CD4-positive, alpha-beta T cell treated with Interferon gamma for 1 hour (primary cell): ENCODE measurements at places on chromosomes 16 and 17.
A peak's percentile ranks its signal among the peaks of the same experiment; 100 is the strongest.

GRCh38 chr16:56203052-56203451 lies 11.8 kb downstream of the GNAO1 start:
- DNase-seq = peak; percentile 65

- DNase-seq = no peak
Measured at GRCh38 chr17:16932611-16933010, 39.3 kb downstream of the TNFRSF13B start.

DNA sequence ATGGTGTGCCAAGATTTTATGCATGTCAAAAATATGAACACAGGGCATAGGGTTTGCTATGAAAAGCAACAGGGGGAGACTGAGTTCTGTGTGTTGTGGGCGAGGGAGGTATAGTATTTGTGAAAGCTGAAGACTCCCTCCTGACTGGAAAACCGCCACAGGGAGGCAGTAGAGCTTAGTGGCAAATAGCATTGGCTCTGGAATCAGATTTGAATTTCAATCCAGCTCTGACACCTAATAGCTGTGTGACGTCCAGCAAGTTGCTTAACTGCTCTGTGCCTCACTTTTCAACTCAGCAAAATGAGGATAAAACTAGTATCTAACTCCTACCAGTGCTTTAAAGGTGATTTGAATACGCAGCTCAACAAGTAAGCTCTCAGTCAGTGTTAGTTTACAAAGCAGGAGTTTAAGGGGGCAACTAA lies 22.0 kb downstream of the KPNA2 start:
- peak; percentile 47 for DNase-seq

DNA sequence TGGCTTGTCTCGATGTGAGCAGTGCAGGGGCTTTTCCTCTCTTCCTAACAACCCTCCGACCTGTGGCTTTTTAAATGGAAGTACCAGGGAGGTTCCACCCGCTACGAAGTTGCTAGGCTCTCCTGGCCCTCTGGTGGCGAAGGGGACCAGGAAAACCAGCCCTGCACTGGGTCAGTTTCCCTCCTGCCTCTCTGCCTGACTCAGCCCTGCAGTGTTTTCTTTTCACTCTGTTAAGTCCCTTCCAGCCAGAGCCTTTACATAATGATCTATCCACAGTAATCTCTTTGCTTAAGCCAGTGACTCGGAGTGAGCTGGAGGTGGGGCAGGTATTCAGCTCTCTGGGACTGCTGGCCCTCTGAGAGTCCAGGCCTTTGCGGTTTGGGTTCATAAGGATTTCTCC lies 331.3 kb upstream of the EEF2KMT start:
- DNase-seq = no peak

DNA sequence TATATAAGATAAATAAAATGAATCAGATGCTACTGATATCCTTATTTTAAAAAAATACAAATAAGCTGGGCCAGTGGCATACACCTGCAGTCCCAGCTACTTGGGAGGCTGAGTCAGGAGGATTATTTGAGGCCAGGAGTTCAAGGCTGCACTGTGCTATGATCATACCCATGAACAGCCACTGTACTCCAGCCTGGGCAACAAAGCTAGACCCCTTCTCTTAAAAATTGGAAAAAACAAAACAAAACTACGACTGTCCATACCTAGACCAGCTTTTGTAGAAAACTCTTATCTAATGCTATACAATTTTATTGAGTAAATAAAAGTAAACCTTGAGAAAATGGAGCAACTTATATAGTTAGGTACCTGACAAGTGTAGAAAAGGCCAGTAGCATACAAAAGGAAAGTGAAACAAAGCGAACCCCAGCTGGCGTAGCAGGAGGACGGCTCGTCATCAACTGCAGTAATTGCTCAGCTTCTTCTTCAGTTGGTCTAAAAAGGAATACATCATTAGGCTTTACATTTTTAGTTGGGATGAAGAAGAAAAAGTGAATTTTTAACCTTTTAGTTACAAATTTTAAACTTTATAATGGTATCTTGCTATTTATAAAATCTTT lies 23.6 kb downstream of the INTS2 start:
- DNase-seq = peak; percentile 21

- DNase-seq = no peak
Measured at GRCh38 chr17:65514082-65514481, 47.4 kb downstream of the AXIN2 start.

- no peak for DNase-seq
Measured at GRCh38 chr17:61321344-61321743, 78.3 kb upstream of the TBX2 start.
